WTC11 (cell line): ENCODE measurements at places on chromosomes 16 and 17. TPM values are rescaled to one million over a fixed set of nuclear protein-coding genes. Genes with fewer than 3 reads are reported as not detected.

Gene KRTAP4-5
- total RNA-seq: not detected in 3 replicates

- DNase-seq: no peak
These were observed 2.6 kb downstream of the WSB1 start for GRCh38 chr17:27296428-27296979.

- DNase-seq: no peak
These were observed 7.2 kb upstream of the PDK2 start for GRCh38 chr17:50087912-50088405.

Gene DRC3
- total RNA-seq: 0.34 to 0.48 TPM (median 0.42 TPM) in 3 replicates

Gene RNF112
- total RNA-seq: 4.5 to 5.1 TPM (median 4.9 TPM) in 3 replicates

DNA sequence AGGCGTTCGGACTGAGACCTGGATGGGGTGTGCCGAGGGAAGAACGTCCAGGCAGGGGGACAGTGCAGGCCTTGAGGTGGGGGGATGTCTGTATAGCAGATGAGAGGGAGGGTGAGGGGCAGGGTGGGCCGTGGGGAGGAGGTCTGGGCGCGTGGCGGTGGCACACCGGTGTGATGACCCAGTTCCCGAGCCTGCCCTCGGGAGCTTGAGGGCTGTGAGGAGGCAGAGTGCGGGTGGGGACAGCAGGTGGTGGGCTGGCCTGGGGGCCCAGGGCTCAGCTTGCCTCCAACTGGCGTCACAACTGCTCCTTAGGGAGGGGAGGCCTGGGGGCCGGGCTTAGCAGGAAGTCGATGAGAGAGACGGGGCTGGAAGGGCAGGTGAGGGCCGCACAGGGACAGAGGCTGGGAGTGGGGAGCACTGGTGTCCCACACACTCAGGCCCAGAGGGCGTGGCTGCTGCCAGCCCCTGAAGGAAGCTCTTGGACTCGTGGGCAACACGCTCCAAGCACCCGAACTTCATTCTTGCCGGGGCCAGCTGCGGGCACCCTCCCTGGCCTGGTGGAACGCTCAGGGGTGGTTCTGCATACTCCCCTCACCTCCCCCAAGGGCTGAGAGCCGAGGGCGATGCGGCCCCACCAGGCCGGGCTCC lies 6.5 kb downstream of the CACNA1H start:
- DNase-seq: no peak

DNA sequence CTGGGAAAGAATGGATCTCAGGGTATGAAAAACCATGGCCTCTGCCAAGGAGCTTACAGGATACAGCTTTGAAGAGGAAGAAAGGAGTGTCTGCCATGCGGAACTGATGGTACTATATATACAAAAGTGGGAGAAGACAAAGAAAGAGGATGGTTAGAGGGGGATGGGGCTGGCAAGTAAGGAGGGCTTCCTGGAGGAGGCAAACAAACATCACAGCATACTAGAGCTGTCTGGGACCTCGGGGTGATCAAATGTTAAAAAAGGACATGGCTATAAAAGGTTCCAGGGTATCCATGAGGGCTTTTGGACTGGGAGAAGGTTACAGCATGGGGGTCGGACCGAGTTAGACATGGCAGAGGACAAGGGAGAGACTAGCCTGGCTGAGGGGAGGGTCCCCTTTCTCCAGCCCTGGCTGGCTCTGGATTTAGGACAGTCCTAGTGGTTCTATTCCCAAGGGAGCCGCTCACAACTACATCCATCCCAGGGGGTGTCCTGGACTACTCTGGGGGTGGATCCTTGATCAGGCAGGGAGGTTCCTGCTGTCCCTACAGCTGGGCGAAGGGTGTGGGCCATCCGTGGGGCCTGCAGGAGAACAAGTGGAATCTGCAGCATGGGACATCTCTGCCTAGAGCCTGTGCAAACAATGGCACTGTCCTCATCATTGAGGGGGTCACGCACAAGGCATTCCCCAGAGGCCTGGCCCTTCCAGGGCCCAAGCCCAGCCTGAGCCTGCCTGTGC lies 12.2 kb downstream of the WNT9B start:
- DNase-seq: no peak

GRCh38 chr17:49471089-49471683 lies 23.9 kb upstream of the NGFR start:
- no peak for DNase-seq

DNA sequence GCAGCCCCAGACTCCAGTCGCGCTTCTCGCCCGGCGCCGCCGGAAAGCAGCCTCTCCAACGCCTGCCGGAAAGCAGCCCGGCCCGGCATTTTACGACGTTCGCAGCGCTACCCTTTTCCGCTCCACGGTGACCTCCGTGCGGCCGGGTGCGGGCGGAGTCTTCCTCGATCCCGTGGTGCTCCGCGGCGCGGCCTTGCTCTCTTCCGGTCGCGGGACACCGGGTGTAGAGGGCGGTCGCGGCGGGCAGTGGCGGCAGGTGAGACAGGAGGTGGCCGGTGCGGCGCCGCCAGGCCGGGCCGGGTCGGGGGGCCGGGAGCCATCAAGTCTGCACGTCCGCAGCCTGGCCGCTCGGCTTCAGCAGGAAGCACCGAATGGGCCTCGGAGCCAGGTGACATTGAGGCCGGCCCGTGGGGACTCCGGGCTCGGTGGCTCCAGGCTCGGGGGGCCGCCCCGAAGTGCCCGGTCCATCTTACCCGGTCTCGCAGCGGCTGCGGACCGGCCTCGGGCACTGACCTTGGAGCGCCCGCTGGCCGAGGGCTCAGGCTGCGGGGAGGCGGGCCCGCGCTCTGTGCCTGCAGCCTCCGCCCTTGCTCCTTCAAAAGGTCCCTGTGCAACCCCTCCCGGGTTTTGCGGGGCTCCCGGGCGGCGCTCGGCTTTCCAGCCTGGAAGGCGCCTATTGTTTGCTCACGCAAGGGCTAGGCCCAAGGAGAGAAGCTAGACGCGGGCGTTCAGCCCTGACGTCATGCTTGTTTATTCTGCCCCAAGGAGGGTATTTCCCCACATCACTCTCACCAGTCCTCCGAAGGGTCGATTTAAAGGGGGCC lies at the start of the genes COX4I1 and EMC8:
Gene COX4I1, plus strand, starts transcription at position 199 of the 824 bp plus-strand sequence. CDS start 1,511 bp downstream, outside the sequence.
Gene EMC8, minus strand, starts transcription at position 48 of the 824 bp plus-strand sequence. CDS start 249 bp downstream, outside the sequence.
- peak; percentile 94 for DNase-seq

Gene CNTROB
- 37.0 to 39.7 TPM (median 38.5 TPM) in 3 replicates for total RNA-seq

GRCh38 chr17:48297825-48298224 lies 132.2 kb downstream of the SKAP1 start:
- no peak for DNase-seq

Gene PYDC1
- 1.9 to 9.5 TPM (median 6.1 TPM) in 3 replicates for total RNA-seq

Gene KRTAP4-1
- total RNA-seq: not detected in 3 replicates

Gene CARD14
- total RNA-seq: 0.18 to 0.83 TPM (median 0.25 TPM) in 3 replicates

Gene HCRT
- total RNA-seq: not detected in 3 replicates

Gene TBC1D3E
- not detected in 3 replicates for total RNA-seq

Gene SLC38A8
- total RNA-seq: not detected in 3 replicates

DNA sequence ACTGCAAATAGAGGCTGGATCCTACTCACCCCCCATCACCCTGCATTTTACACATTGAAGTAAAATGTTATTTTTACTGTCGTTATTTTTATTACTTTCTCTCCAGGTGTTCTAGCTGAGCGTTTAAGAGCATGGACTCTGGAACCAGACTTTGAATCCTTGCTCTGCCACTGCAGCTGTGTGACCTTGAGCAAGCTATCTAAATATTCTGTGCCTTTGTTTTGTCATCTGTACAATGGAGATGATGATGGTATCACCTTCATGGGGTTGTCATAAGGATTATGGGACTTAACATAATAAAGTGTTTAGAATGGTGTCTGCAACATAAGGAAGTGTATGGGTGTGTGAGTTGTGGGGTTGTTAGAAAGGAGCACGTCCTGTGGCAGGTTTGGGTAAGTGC lies 17.8 kb downstream of the MSI2 start:
- no peak for DNase-seq

DNA sequence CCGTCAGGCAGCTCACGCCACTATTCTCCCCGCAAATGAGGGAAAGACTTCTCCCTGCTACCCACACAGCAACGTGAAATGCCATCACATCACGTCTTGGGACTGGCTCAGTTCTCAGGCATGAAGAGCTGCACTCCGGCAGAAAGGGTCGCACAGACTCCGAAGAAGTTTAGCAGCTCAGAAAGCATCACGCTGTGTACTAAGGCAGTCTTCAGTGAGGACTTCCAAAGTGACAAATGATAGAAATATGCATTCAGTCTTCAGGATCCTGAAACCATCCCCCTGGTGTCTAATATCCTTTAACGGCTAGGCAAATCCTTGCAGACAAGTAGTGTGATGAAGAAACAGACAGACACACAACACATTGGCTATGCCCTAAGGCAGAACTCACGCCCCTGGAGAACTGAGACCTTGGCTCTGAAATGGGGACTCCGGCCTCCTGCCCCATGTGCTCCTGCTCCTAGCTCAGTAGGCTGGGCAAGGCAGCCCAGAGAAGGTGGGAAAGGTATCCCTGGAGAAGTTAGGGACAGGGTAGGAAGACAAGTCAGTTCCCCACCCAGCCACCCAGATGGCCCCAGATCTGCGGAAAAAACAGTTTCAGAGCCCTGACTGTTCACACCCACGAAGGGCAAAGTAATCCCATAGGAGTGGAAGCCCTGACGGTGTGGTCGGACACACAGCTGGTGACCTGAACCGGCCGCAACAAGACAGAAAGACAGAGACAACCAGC lies 1.6 kb downstream of the XYLT1 start:
- DNase-seq: no peak

- no peak for DNase-seq
These were observed 6.8 kb downstream of the SCARF1 start for GRCh38 chr17:1638624-1639300.

Gene CACNG1
- total RNA-seq: not detected in 3 replicates

DNA sequence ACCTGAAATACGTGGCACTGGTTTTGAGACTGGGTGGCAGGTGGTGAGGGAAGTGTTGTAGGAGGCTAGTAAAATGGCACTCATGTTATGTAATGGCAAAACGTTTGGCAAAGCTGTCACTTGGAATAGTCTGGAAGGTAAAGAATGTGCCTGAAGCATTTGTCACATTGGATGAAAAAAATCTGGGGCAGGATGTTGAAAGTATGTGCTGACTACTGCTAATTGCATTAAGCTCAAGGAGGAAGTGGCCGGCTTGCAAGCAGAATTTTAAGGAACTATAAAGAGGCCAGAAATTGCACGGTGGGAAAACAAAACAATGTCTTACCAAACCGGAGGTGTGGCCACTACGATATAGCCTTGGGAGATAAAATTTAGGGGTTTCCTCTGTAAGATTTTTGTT lies 26.6 kb upstream of the NLRP1 start:
- DNase-seq: no peak

Gene SLC25A19
- total RNA-seq: 22.6 to 27.7 TPM (median 23.0 TPM) in 3 replicates

Gene CHD9NB
- total RNA-seq: 2.9 to 3.5 TPM (median 3.0 TPM) in 3 replicates

- no peak for DNase-seq
These were observed 114.9 kb downstream of the PRKCA start for GRCh38 chr17:66417300-66417719.

GRCh38 chr17:81511554-81511803 lies 1.1 kb downstream of the ACTG1 start:
- no peak for DNase-seq

Gene ZNF598
- 53.9 to 66.4 TPM (median 55.5 TPM) in 3 replicates for total RNA-seq

DNA sequence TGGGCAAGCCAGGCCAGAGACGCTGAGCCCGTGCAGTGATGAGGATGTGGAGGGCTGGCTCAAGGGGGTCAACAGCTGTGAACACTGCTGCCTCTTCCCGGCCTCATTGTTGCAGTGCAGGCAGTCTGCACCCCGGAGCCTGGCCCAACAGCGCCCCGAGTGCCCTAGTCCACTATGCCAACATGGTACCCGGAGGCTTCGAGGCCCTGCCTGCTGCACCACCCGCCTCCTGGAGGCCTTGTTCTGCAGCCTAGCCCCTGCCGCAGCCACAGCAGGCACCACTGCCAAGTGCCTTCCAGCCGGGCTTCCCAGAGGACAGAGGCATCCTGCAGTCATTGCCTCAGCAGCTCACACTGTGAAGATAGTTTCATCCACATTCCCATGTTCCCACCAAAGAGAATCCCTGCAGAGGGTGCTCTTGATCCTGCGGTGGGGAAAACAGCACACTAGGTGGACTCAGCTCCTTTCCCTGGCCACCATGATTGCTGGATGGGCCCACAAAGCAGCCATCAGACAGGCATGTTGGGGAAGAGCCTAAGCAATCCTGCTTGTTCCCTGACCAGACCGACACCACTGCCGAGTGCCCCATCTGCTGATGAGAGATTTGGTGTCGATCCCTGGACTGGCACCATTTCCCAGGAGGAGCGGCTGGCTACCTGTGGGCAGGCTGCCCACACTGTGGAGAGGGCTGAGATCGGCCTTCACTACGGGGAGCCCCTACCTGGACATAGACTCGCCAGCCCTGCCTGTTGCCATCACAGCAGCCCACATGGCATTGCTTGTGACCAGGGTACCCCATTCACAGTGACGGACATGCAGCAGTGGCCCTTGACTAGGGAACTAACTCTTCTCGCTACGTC lies 44.9 kb downstream of the USP22 start:
- DNase-seq: peak; percentile 28

Gene SKAP1
- 0.30 to 0.57 TPM in 2 of 3 replicates, not detected in the other for total RNA-seq

Gene TEFM
- total RNA-seq: 11.6 to 12.4 TPM (median 12.3 TPM) in 3 replicates

DNA sequence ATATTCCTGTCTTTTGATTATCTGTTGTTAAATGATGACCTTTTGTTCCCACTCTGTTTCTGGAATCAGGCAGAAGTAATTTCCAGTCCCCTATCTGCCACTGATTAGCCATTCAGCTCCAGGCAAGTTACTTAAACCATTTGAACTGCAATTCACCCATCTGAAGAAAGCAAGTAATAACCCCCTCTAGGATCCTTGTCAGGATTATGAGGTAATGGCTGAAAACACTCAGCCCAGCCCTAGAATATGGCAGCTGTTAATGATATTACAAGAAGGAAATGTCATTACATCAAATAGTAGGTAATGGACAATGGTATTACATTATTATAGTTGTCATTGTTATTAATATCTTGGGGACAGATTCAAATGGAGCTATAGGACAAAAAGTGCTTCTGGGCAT lies 16.0 kb upstream of the SLC47A1 start:
- DNase-seq: no peak

- no peak for DNase-seq
These were observed 316.6 kb downstream of the CDH13 start for GRCh38 chr16:82943371-82943770.

- DNase-seq: no peak
These were observed 111.5 kb downstream of the ZFHX3 start for GRCh38 chr16:72936408-72936807.

DNA sequence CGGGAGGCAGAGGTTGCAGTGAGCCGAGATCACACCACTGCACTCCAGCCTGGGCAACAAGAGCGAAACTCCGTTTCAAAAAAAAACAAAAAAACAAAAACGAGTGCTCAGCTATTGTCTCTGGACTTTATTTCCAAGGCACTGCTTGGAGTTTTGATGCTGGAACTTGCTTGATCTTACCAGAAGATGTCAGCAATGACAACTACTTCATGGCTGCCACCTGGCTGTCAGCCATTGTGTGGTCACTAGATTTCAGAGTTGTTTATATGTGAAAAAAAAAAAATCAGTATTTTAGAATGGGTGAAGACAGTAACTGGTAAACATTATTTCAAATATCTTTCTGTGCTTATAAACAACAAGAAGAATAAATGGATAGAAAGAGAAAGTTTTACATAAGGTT lies 26.3 kb upstream of the OR4D1 start:
- peak; percentile 23 for DNase-seq

- no peak for DNase-seq
These were observed 51.5 kb downstream of the TENT4B start for GRCh38 chr16:50204453-50205108.

GRCh38 chr16:3643095-3643730 lies 11.3 kb upstream of the DNASE1 start:
- DNase-seq: no peak
